Left ventricle myocardium inferior (tissue), 1 donor: ENCODE measurements at places on chromosomes 6 and 20.

GRCh38 chr20:40957265-40957760, 71.3 kb upstream of the TOP1 start:
- DNase-seq, result no peak

GRCh38 chr20:32574296-32575226, 10.6 kb downstream of the NOL4L start:
- no peak for DNase-seq

DNA sequence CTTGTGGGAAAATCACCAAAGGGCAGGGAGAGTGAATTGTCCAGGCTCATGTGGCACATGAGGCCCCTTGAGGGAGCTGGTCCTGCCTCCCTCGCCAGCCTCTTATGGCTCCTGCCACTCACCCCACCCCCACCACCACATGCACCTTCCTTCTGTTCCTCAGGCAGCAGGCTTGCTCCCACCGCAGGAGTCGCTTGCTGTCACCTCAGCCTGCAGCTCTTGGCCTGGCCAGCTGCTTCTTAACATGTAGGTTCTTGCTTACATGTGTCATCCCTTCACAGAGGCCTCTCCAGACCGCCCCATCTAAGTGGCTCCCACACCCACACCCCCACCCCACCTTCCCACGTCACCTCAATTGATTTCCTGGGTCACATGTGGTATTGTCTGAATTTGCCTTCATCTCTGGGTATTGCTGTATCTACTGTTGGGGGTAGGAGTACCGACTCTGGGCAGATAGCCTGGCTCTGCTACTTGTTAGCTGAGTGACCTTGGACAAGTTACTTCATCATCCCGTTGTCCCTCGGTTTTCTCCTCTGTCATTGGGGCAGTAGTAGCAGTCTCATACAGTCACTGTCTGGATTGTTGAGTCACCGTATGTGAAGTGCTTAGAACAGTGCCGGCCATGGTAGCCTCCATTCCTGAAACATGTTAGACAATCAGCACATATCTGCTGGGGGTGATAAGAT, 41.7 kb downstream of the SLC9A8 start:
- DNase-seq, result no peak

- DNase-seq, result no peak
Measured at GRCh38 chr20:20549267-20549612, 163.2 kb downstream of the RALGAPA2 start.

- no peak for DNase-seq
Measured at GRCh38 chr6:71048320-71049164, 91.7 kb upstream of the B3GAT2 start.

- no peak for DNase-seq
Measured at GRCh38 chr6:79463621-79464050, 73.6 kb downstream of the LCA5 start.

DNA sequence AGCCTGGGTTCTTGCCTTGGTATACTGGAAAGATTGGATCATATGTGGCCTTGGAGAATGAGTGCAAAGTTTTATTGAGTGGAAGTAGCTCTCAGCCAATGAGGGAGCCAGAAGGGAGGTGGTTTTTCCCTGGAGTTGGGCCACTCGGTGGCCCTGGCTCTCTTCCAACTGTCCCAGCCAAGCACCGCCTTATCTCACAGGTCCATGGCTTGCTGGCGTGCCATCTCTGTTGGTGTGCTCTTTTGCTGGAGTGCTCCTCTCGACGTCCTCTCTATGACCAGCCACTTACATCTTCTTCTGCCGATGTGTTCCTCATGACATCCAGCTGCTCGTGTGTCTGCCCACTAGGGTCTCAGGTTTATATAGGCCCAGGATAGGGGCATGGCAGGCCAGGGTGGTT, 505.9 kb upstream of the SYNCRIP start:
- DNase-seq, result no peak

- DNase-seq, result peak; percentile 21
Measured at GRCh38 chr20:46458866-46459750, 52.7 kb upstream of the ELMO2 start.

GRCh38 chr6:22717915-22718314, 148.5 kb downstream of the HDGFL1 start:
- DNase-seq, result no peak

DNA sequence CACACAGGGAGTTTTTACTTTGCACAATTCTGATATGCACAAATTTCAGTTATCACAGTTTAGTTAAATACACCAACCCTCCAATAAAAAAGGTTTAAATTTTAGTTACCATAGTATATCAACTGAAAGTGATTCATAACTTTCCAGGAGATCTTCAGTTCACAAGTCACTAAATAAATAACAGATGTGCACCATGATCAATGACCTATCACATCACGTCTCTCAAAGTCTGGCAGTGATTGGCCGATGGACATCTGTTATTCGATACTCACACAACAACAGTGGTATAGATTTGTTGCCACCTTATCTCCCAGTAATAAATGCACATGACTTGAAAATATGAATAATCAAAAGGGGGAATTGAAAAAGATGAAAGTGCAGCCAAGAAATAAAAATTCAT, 66.8 kb upstream of the PTCHD4 start:
- no peak for DNase-seq

- DNase-seq, result no peak
Measured at GRCh38 chr6:132388291-132388690, 13.0 kb downstream of the MOXD1 start.

- DNase-seq, result no peak
Measured at GRCh38 chr20:3223994-3224680, 14.8 kb downstream of the ITPA start.

DNA sequence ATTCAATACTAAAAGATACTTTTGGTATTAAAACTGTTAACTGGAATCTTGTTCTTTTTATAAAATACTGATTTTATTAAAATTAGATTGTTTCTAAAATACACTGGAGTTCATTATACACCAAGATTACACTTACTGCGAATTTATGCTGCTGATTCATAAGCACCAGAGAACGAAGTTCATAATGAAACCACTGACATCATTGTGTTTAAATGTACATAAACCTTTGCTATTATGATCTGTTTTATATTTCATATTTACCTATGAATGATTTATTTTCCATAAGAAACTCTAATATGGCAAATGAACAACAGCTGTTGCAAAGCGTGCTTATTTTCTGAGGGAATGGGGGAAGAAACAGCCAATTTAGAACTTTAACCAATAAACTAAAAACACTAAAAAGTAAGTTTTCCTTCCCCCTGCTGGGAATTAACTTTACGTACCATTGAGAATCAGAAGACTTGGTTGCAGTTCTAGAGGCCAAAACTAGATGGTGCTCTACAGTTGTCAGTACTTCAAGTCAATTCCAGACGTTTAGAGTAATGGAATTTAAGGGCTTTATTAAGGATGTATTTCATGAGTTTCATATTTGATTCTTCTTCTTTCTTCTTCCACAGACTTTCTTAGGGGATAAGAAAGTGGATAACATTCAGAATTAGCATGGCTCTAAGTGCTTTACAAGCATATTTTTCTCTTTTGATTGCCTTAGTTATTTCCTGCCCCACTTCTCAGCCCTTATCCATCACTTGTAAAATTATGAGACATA, 30.8 kb upstream of the COL19A1 start:
- DNase-seq, result no peak

DNA sequence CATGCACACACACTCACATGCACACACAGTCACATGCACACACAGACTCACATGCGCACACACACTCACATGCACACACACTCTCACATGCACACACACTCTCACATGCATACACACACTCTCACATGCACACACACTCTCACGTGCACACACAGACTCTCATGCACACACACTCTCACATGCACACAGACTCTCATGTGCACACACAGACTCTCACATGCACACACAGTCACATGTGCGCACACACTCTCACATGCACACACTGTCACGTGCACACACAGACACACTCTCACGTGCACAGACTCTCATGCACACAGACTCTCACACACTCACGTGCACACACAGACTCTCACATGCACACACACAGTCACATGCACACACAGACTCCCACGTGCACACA, 36.6 kb upstream of the VSX1 start:
- DNase-seq, result no peak

DNA sequence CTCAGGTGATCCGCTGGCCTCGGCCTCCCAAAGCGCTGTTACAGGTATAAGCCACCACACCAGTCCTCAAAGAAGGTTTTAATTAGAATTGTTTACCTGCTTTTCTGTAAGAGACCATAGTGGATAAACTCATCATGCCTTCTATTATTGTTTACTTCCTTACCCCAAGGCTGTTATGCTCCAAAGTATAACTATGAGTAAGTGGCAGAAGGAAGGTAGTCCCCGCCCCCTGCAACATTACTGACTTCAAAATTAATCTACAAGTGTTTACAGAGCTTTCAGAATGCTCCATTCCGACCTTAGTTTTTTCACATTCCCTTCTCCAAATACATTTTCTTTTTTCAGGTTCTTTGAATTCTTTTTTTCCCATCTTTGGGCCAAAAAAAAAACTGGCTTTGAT, 480.5 kb upstream of the NOX3 start:
- DNase-seq, result no peak

- DNase-seq, result no peak
Measured at GRCh38 chr6:131013495-131013894, 49.5 kb downstream of the EPB41L2 start.

- DNase-seq, result no peak
Measured at GRCh38 chr6:127221201-127221600, 45.5 kb upstream of the RNF146 start.

DNA sequence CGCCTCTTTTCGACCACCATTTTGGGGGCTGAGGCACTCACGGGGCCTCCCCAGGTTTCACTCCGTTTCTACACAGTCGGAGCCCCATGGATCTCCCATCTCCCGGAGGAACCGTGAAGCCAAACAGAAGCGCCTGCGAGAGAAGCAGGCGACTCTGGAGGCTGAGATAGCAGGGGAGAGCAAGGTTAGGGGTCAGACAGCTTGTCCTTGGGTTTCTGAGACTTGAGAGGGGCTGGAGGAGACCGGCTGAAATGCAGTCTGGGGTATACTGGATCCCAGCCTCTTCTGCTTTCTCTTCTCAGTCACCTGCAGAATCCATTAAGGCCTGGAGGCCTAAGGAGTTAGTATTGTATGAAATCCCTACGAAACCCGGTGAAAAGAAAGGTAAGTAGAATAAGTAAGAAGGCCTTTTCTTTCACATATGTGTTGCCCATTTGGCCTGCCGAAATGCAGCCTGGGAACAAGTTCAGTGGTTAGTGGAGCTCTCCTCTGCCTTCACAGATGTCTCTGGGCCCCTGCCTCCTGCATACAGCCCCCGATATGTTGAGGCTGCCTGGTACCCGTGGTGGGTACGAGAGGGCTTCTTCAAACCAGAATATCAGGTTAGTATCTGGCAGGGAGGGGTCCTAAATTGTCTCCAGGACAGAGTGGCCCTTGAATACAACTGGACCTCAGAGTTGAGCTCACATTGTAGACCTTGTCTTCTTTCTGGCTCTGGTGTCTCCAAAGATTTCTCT, 984 bp downstream of the VARS2 start:
- no peak for DNase-seq

GRCh38 chr6:150723857-150724256, 124.2 kb downstream of the PLEKHG1 start:
- no peak for DNase-seq

- no peak for DNase-seq
Measured at GRCh38 chr20:64115171-64115911, 8.0 kb upstream of the NPBWR2 start.

DNA sequence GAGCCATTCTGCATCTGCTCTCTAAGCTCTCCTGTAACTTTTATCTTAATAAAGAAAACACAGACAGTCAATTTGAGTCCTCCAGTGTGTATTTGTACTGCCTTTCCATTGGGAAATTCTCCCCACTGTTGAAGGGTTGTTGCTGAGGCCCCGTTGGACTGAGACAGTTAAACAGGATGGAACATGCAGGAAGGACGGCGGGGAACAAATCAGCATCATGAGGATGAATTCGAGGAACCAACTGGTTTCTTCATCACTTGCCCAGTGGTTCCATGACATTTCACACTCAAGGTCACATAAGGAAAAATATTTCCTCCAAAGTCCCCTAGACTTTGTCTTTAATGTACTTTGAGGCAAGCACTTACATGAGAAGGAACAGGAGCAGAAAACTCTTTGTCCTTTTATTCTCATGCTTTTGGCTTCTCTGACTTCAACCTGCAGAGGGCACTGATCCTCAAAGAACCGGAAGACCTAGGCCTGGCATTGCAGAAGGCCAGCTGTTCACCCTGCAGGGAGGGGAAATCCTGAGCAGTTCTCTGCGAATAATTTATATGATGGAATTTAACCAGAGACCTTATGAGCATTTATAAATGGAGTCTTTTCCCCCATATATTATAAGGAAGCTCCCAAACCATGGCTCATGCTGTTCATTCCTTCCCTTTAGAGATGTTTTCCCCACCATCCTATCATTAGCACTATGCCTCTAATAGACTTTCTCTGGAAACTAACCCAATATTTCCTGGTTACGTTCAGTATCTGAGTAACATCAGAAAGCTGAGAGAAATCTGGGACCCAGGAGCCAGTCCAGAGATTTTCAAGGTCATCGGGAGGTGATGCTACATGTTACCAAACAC, 55.2 kb upstream of the ADGRF1 start:
- DNase-seq, result peak; percentile 45

GRCh38 chr6:97081010-97081590, 156.6 kb downstream of the KLHL32 start:
- no peak for DNase-seq

GRCh38 chr6:109672839-109673238, 18.2 kb downstream of the AK9 start:
- DNase-seq, result no peak

GRCh38 chr6:122472022-122472340, 374 bp upstream of the SERINC1 start:
- no peak for DNase-seq

GRCh38 chr6:107691062-107691751, 132.9 kb downstream of the SCML4 start:
- DNase-seq, result no peak

DNA sequence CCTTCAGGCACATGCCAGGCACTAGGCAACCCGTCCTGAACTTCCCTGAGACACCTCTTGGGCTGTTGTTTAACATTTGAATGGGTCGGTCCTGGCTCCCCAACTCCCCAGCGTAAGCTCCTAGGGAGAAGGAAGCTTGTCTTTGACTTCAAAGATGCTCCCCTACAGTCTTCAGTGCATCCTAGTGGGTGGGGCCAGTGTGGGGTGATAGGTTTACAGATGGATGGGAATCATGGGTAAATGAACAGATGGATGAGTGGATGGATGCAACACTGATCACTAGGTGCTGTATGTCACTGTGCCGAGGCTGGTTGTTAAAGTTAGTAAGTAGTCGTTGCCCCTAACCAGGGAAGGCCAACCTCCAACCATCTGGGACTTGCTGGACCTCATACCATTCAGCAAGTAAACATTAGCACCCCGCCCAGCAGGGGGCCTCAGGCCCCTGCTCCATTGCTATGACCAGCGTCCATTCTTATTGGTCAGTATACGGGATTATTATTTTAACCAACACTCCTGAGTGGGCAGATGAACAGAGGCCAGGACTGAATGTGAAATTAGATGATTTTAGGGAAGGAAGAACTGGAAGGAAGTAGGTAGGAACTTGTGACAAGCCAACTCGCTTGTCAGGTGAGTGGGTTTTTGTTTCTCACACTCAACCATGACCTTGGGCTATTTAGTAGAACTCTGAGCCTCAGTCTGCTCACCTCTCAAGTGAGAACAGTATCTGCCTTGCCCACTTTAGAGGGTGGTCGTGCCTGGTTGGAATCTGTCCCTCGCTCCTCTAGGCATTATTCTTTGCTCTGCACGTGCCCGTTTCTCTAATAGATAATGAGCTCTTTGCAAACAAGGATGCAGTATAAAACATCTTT, 82.9 kb upstream of the FOXP4 start:
- DNase-seq, result peak; percentile 73
